CD8-positive, alpha-beta memory T cell (primary cell): ENCODE measurements at places on chromosomes 5 and 9. TPM values are rescaled to one million over a fixed set of nuclear protein-coding genes. Genes with fewer than 3 reads are reported as not detected.
A peak's percentile ranks its signal among the peaks of the same experiment; 100 is the strongest.

DNA sequence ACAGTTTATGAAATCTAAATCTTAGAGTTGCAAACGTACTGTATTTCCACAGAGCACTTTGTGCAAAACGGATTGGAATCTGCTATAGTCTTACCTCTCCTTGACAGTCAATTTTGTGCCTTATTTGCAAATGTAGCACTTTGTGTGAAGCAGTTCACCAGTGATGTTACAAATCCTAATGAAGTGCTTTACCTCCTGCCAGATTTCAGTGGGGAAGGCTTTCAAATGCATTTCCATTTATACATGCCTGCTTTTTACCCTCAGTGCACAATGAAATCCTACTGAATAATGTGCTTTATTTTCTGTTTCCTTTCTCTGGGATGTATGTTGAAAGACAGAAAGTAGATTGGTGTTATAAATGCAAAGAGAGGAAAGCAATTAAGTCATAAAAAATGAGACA, 2141.6 kb upstream of the C9orf72 start:
- no peak for DNase-seq

DNA sequence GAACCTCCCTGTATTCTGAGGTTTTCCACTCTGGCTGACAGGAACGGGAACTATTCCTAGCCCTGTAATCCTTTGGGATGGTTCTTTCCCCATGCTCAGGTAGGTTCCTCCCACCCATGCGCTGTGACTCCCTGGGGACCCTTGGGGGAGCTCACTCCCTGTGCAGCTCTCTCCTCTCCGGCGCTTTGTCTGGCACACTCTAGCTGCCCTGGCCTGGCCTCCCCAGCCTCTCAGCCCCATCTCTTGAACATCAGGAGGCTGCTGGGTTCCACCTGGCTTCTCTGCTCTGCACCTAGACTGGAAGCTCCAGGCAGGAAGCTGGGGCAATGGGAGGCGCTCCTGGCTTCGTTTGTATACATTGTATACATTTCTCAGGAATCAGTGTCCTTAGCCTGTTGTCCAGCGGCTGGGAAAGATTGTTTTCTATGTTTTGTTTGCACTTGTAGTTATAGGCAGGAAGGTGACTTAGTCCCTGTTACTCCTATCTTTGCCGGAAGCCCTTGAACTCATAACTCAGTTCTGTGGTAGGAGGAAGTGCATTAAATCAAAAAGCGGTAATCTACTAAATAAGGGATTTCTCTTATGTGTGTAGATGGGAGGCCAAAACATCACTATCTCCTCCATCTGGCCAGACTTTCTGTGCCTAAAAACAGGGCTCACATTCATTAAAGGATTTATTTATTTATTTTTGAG, 20.4 kb downstream of the SLC25A25 start:
- DNase-seq, result no peak

DNA sequence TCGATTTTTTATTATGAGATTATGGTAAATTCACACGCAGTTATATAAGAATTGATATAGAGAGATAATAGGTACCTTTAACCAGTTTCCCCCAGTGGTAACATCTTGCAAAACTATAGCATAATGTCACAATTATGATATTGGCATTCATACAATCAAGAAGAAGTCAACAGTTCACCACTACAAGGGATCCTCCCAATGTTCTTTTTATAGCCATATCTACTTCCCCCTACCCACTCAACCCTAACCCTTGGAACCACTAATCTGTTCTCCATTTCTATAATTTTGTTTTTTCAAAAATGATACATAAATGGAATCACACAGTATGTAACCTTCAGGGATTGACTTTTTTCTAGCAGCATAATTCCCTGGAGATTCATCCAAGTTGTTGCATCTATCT, 9.8 kb downstream of the ACTL7B start:
- DNase-seq, result no peak

DNA sequence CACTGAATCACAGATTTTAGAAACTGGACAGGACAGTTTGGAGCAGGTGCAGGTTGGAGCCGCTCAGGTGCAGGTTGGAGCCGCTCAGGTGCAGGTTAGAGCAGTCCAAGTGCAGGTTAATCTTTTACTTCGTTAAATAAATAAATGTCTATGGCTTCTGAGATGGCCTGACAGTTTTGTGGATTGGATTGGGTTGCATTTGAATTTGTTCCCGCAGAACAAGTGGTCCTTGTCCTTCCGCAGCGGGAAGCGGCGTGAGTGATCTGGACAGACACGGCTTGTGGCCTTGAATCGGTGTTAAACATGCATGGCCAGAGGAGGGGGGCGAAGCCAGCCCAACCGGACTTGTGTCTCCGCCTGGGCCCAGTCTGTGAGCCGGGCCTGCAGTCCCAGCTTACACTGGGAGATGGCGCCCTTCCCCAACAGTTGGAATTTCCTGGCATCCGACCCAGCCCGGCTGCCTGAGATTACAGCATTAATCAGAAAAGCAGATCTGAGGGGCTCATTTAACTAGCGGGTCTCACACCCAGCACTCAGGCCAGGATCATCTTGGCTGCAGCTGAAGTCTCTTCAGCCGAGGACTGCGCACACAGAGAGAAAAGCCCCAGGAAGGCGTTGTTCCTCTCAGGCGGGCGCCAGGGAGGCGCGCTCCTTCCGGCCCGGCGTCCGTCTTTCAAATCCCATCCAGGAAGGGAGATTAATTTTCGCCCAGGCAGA, 1.5 kb upstream of the OLFM1 start:
- DNase-seq, result no peak

GRCh38 chr5:102483736-102484135, 15.1 kb downstream of the SLCO6A1 start:
- no peak for DNase-seq

DNA sequence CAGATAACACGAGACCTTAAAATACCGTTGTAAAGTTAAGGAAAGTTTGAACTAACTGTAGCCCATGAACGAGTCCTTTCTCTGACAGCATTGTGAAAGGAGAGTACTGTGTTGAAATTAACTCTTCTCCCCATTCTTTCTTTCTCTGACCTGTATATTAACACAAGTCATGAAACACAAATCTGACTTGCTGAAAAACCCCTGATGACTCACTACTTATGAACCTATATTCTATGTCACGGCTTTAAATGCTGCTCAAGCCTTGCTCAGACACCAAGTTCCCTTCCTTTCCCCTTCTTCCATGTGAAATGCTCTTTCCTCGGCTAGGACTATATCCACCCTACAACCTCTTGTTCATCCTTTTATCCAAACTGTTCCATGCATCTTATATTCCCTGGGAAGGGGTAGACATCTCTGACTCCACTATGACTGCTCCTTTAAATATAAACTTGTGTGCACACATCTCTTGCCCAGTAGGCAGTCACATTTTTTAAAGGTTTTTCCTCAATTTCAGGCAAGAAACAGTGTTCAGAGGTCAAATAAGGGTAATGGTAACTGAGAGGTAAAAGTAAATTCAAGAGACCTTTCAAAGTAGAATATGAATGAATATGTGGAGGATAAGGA, 142.9 kb downstream of the NFIB start:
- DNase-seq, result no peak

- no peak for DNase-seq
Observed at GRCh38 chr5:52703321-52703720, 84.4 kb upstream of the ITGA1 start.

- DNase-seq, result peak; percentile 26
Observed at GRCh38 chr5:43396762-43397304, 15.4 kb downstream of the CCL28 start.

DNA sequence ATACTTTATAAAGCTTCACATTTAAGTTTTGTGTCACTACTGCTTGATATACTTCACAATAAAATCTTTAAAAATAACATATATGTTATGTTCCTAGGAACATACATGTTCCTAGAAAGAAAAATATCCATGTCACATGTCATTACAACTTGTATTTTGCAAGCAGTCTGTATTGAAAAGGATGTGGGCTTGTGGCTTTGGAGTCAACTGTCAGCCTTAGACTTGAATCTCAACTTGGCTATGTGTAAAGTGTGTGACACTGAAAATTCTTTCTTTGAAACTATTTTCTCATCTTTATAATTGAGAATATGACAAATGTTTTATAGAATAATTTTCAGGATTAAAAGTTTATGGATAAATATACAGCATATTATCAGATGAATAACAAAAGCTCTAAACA, 273.1 kb downstream of the KIAA0825 start:
- no peak for DNase-seq

DNA sequence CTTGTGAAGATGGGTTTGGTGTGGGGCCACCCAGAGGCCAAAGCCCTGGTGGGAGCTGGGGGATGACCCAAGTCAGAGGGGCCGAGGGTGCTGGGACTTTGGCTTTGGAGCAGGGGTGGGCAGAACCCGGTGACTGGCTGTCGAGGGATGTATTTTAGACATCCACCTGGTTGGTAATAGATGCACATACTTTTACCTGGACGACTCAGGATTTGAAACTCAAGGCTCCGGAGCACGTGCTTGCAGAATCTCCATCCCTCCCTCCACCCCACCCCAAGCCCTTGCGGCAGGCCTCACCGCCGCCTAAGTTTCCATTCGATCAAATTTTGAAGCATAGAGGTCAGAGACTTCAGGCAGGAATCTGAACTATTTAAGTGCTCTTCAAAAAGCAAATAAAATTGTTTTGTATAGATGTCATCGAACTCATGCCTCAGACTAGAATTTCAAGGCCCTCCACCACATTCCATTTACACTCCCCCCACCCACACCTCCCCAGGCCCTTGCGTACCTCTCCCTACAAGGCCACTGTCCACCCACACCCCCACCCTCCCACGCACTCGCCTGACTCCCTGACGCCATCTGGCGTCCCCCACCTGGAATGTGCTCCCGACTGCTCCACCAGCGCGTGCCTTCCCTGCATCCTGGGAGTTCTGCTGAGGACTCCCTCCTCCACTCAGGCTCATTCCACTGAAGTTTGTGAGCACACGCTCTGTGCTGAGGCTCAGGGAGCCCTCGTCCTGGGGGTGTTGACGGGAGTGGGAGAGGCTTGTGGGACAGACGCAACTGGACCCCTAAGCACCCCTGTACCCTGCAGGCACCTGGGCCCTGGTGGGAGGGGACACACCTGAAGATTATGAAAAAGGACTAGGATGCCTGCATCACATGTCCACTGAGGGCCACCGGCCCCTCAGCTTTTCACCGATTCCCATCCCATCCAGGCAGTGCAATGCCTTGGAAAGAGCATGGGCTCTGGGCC, 56.4 kb upstream of the RPL26L1 start:
- no peak for DNase-seq

GRCh38 chr9:129995409-129996160, 47.4 kb downstream of the FNBP1 start:
- no peak for DNase-seq

- DNase-seq, result no peak
Observed at GRCh38 chr9:5896863-5897262, 6.2 kb downstream of the MLANA start.

DNA sequence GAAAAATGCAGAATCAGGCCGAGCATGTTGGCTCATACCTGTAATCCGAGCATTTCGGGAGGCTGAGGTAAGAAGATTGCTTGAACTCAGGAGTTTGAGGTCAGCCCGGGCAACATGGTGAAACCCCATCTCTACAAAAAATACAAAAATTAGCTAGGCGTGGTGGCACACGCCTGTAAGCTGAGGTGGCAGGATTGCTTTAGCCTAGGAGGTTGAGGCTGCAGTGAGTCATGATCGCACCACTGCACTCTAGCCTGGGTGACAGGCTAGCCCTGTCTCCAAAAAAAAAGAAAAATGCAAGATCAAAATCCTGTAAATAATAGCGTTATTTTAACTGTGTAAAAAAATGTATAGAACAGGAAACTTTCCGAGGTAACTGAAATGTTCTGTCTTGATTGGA, 39.4 kb downstream of the RNF44 start:
- DNase-seq, result no peak

DNA sequence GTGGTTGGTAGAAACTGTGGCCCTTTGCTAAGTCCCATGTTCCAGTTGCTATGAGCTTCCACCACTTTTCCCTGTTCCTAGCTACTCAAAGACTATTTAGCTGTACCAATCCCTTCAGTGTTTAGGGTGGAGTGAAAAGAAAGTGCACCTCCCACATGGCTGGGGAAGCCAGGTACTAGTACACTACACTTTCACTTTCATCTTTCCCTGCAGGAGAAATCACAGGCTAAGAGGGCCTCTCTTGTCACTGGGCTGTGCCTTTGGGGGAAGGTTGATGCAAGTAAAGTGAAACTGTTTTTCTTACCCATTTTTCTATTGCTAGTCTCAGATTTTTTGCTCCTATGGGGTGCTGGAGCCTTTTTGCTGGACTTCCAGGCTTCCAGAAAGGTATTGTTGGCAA, 33.5 kb upstream of the CKS2 start:
- DNase-seq, result no peak

DNA sequence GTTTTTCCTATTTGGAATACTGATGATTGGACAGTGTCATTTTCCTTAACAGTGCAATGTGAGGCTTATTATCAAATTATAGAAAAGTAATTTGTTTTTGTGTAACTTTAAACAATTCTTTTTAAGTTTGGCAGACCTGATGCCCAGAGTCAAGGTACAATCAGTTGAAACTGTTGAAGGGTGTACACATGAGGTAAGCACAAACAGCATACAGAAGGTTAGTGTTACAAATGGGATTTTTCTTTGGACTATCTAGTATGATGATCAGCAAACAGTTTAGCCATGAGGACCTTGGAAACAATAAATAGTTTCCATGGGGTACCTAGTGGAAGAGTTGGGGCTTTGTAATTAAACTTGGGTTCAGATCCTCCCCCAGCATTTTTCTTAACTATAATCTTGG, 16.2 kb downstream of the MTREX start:
- DNase-seq, result no peak

GRCh38 chr5:110853267-110853666, 114.5 kb downstream of the SLC25A46 start:
- DNase-seq, result no peak

DNA sequence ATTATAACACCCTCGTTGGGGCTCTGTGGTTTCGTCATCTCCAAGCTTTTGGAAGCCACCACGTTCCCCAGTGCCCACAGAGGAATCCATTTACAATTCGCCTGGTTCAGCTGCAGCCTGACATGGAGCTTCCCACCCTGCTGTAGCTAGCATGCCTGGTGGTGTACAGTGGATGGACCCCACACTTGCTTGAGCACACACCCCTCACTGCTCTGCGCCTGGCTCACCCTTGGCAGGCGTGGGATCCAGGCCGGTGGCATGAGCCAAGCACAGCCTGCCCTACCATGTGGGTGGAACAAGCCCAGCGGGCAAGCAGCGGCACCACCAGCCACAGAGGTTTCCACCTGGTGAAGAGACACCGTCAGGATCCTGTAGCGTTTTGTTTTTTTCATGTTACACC, 1045.7 kb upstream of the CDH9 start:
- no peak for DNase-seq

DNA sequence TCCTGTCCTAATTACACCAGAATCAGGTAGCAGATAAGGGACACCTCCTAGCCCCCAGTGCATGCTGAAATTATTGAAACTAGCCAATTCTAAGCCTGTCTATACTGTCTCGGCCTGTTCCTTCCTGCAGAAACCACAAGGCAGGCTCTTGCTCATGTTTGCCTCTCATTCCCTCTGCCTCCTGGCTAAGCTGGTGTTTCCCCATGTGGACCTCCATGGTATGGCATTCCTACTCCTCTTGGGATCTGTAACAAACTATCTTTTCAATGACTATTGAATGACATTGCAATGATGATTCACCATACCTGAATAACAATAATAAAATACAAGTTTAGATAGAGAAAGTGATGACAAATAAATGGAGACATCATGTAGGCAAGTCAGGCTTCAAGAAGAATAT, 35.6 kb upstream of the ADAMTS16 start:
- DNase-seq, result no peak

PCDHB4 gene
- total RNA-seq, result not detected

ANXA2R gene
- total RNA-seq, result 6.0 TPM

WDR31 gene
- total RNA-seq, result 1.3 TPM

PCDH1 gene
- total RNA-seq, result not detected
